Stimulated activated CD8-positive, alpha-beta memory T cell treated with anti-CD3 and anti-CD28 coated beads, Interleukin-4, amount 100 ng/mL, for 1 hour (primary cell): ENCODE measurements at places on chromosomes 12 and 14.

DNA sequence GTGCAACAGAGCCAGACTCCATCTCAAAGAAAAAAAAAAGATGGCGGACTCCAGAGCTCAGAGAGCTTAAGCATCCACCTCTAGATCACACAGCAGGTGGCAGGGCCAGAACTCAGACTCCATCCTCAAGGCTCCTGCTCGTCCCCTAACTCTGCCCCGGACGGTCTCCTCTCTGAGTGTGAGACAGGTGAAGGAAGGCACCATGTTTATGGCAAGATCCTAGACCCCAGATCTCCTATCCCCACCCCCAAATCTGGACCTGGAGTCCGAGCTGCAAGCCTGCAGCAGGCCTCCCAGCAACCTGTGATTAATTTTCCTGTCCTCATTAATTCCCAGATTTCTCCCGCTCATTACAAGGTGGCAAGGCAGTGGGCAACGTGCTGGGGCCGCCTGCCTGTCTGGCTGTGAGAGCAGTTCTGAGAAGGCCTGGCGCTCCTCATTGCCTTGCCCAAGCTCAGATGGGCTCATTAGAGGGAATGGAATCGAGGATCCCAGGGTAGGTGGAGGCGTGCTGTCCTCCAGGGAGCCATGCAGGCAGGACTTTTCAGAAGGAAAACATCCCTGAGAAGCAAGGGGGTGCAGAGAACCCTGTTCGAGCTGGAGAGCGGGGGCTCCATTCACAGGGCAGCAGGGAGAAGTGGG is 296.6 kb upstream of the RTL1 start:
- no peak for DNase-seq

DNA sequence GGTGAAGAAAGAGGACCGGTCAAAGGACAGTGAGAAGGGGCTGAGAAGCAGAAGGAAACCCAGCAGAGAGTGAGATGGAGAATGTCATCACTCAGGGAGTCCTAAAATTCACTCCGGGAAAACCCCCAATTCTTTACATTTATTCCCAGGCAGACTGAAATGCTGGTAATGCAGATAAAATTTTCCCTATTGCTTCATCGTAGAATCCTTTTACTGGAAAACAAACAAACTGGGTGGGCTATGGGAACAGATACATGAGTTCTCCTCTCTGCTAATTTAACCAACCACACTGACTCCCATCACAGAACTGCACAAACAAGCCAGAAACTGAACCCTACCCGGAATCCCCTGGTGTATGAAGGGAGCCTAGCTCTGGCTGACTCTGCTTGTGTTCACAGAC is 20.9 kb downstream of the HEBP1 start:
- DNase-seq = no peak

GRCh38 chr14:101188571-101188915 is 285.0 kb upstream of the RTL1 start:
- DNase-seq = no peak

- DNase-seq = no peak
These were observed 101.1 kb downstream of the RFLNA start for GRCh38 chr12:124395986-124396385.

GRCh38 chr14:61076556-61076955 is 95.5 kb downstream of the SLC38A6 start:
- no peak for DNase-seq

GRCh38 chr12:62767496-62767895 is 167.5 kb downstream of the PPM1H start:
- DNase-seq = no peak
